ENCODE measurements at places on chromosomes 13 and 19.
A peak's percentile ranks its signal among the peaks of the same experiment; 100 is the strongest.

DNA sequence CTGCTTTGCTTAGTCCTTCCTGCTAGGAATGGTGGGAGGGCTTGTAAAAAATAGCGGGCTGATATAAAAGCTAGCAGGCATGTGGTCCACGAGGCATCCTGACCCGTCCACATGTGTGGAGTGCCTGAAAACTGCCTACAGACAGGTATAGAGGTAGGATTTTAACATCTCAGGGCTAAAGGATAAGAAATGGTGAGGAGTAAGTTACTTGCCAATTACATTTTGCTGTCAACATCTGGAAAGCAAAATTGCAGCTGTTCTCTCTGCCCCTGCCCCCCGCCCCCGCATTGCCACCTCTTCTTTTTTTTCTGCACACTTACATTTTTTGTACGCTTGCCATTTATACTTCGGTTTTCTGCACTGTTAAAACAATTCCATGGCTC is 21.0 kb downstream of the NFIX start:
- no peak for DNase-seq

GRCh38 chr19:3949294-3949693 is 16.4 kb downstream of the NMRK2 start:
- DNase-seq: peak; percentile 49

DNA sequence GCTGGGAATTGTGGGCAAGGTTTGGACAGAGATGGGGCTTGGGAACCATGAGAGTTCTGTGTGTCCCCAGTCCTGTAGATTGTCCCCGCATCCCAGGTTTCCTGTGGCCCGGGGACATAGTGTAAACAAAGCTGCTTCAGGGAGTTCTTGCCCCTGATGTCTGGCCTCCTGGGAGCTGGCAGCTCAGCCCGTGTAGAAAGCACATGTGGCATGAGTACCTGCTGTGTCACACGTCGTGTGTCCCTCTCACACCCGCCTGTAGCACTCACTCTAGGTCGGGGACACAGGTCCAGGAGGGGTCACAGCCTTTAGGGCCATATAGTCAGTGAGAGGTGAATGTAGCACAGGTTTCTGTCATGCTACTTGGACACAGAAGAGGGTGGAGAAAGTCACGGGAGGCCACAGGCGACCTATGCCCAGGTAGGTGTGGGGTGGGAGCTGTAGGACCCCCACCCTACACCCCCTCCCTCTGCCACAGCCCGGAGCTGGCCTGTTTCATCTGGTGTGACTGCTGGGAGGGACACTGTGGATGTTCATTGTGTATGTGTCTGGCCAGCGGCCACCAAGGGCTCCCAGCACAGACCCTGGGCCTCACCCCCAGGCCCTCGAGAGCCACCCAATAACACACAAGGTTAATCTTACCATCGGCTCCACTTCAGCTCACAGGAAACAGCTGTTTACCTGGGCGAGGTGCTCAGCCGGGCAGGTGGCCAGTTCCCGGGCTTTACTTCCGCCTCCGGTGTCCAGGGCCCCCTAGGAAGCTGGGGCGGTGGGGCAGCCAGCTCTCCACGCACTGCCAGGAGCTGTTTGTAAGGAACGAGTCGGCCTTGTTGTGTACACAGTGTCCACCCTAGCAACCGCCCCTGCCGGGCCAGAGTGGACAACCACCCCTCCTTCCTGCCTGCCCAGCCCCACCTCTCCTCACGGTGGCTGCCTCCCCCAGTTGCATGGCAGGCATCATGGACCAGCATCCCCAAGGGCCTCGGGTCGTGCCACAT is 49.7 kb downstream of the COMP start:
- DNase-seq: no peak

- peak; percentile 44 for DNase-seq
These were observed 13.3 kb downstream of the LSM4 start for GRCh38 chr19:18309525-18310064.

GRCh38 chr19:54173951-54174834 is 1.2 kb upstream of the TMC4 start:
- DNase-seq: peak; percentile 48

- DNase-seq: peak; percentile 36
These were observed 2.4 kb downstream of the BLOC1S3 start for GRCh38 chr19:45180936-45181335.

DNA sequence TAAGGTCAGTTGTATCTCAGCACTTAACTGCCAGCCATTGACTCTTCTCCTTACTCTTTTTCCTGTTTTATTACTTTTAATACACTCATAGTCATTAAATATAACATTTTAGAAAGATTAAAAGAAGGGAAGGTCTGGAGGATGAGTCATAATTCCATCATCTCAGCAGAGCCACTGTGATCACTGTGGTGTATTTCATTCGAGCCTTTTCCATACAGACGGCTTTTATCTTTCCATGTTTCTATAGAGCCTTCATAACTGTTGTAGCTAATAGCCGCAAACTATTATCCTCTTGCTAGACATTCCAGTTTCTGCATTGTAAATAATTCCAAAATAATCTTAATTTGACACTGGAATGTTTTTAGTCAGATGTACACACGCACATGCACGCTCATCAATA is 4.7 kb upstream of the FLT1 start:
- DNase-seq: no peak

- peak; percentile 35 for DNase-seq
These were observed 3.8 kb downstream of the KDM4B start for GRCh38 chr19:4972509-4973230.

DNA sequence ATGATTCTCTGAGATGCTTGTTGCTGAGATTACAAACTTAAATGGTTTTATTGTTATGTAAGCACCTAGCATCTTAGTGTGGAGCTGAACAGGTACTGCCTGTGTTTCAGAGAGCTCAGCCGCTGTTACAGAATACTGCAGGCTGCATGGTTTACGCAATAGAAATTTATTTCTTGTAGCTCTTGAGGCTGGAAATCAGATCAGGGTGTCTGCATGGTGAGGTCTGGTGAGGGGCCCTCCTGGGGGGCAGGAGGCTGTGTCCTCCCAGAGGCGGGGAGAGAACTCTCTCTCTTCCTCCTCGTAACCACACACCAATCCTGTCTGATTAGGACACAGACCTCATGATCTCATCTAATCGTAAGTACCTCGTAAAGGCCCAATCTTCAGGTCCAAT is 13.1 kb downstream of the ATP11A start:
- DNase-seq: peak; percentile 61

DNA sequence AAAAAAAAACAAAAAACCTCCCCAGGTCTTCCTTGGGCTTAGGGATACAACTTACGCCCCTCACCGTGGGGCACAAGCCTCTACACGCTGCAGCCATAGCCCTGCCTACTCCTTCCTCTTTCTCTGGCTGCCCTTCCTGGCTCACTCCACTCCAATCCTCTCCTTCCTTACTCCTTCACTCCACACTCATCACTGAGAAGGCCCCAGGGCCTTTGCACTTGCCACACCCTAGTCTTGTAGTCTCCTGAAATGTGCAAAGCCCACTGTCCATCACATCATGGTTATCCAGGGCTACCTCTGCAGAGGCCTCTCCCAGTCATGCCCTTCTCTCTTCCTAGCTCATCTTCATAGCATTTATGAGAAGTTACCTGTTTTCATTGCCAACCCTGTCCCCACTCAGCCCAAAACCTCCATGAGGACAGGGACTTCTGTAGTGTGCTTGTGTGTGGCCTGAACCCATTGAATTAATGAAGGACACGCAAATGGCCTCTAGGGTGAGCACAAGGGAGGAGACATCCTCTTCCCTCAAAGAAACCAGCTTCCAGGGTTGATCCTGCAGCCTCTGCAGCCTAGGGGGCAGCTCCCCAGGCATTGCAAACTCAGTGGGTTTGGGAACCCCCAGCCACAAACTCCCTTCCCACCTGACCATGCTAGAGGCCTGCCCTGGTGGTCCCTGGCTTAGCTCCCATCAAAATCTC is 7.9 kb upstream of the HSH2D start:
- no peak for DNase-seq

DNA sequence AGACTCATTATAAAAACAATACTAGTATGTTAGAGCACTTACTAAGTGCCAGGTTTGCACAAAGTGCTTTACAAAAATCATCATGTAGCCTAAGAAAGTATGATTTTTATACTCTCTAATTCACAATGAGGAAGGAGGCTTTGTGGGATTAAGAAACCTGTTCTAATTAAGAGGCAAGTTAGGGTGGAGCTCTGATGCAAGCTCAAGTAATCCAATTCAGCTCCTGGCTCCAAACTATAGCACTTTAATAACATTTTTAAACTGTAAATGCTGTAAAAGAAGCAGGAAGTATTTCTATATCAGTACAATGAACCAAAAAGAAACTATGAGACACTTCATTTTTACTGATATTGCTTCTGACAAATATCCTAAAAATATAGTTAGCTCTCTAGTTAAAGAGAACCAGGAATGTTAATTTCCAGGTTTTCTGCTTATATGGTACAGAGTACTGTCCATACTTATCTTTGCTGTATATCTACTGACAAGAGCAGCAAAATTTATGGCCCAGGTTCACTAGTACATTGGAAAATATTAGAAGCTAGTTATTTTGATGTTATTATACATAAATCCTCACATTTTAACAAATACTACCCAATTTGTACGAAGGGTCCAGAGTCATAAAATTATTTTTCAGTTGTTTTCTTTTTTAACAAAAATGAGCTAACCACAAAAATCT is 482.0 kb downstream of the DIAPH3 start:
- DNase-seq: no peak

GRCh38 chr19:2887391-2887914 is 13.3 kb upstream of the ZNF57 start:
- DNase-seq: peak; percentile 82

DNA sequence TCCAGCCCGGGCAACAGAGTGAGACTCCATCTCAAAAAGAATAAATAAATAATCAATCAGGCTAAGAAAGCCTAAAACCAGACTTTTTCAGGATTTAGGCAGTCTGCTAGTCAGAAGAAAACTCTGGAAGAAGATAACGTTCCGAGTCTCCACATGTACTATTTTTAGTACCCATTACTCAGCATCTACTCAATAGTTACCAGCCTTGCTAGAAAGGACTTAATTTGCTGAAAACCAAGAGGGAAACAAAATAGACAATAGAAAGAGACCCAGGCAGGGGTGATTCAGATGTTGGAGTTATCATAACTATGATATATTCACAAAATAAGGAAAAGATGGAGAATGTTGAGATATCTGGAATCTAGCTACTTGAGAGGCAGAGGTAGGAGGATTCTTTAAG is 3.6 kb upstream of the LIN7B start:
- DNase-seq: no peak

GRCh38 chr13:60583911-60584753 is 187.1 kb downstream of the TDRD3 start:
- peak; percentile 51 for DNase-seq

DNA sequence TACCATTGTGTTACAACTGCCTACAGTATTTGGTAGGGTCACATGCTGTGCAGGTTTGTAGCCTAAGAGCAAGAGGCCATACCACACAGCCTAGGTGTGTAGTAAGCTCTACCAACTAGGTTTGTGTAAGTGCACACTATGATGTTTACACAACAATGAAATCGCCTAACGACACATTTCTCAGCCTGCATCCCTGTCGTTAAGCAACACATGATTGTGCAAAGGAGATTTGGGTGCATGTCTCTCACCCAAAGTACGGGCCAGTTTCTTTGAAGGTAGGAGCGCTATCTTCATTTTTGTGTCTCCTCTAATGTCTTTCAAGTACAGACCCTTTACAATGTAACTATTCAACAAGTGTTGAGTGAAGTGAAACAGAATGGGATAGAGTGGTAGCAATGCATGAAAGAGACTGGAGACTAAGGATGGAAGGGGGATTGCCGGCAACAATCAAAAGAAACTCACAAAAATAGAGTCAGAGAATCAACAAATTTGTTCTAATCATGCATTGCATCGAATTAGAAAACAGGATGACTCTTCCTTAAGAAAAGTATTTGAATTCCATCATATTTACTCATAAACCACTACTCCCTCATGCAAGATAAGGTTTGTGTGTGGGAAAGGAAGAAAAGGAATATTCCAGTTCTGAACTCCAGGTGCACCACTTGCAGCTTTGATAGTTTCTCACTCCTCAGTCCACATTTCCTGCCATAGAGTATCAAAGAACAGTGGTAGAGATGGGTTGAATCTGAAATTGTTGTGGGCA is 60.2 kb upstream of the TNFRSF19 start:
- no peak for DNase-seq

GRCh38 chr13:72959643-72960042 is 99.2 kb upstream of the KLF5 start:
- DNase-seq: no peak

DNA sequence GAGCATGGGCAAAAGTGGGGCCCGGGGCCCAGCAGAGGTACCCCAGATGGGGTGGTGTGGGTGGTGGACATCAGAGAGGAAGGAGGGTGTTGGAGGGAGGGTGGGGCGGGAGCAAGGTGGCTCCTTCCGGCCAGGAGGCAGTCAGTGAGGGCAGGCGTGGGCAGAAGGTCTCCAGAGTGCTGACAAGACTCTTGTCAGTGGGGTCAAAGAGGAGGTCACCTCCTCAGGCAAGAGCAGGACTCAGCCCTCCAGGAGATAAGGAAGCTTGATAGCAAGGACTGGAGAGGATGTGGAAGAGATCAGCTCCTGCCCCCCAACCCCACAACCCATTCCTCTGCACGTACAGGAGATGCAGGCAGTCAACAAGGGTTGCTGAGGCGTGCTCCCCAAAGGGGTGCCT is 9.8 kb downstream of the GJA3 start:
- no peak for DNase-seq

DNA sequence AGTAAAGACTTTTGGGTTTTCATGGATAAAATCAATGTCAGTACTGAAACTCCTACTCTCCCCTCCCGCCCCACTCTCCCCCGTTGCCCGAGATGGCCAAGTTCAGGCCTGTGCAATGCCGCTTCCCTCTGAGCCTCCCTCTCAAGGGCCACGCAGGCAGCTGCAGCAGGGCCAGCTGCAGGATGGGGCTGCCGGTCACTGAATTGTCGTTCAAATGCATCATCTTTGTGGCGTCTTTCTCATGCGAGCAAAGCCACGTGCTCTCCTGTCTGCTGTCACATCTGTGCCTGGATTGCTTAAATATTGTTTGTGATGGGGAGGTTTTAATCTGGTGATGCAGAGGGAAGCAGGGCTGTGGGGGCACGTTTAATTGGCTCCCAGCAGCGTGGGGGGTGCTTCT is 26.6 kb downstream of the SHISA2 start:
- peak; percentile 66 for DNase-seq

DNA sequence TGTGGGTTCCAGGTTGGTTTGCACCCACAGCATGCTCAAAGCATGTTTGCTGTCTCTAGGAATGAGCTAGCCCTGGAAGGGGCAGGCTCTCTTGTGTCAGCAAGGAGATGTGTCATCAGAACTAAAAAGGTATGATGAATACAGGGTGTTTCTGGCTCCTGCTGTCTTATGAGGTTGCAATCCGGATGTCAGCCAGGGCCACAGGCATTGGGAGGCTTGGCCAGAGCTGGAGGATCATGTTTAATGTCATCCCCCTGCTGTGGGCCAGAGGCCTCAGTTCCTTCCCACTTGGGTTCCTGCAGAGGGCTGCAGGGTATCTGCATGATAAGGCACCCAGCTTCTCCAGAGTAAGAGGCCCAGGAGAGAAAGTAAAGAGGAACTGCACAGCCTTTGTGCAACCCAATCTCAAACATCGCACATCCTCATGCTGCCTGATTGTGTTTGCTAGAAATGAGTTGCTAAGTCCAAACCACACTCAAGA is 193.6 kb downstream of the COL4A1 start:
- DNase-seq: peak; percentile 28

- peak; percentile 72 for DNase-seq
These were observed 16.6 kb upstream of the LRP3 start for GRCh38 chr19:33177417-33177979.

GRCh38 chr13:49608651-49609331 is 19.5 kb upstream of the ARL11 start:
- no peak for DNase-seq

GRCh38 chr19:16076154-16076957 is at the start of gene TPM4:
Gene TPM4, plus strand, starts transcription at chr19:16076495. Its CDS starts 71 bp downstream, at chr19:16076566.
- DNase-seq: peak; percentile 98

- DNase-seq: peak; percentile 55
These were observed at the start of gene MYO1F for GRCh38 chr19:8577247-8577646. Gene MYO1F, minus strand, starts transcription at chr19:8577442. Its CDS starts 133 bp downstream, at chr19:8577309.

GRCh38 chr13:39052944-39053343 is 14.7 kb downstream of the NHLRC3 start:
- no peak for DNase-seq

All from H7 (cell line).